ENCODE measurements at places on chromosomes 13 and 19.

DNA sequence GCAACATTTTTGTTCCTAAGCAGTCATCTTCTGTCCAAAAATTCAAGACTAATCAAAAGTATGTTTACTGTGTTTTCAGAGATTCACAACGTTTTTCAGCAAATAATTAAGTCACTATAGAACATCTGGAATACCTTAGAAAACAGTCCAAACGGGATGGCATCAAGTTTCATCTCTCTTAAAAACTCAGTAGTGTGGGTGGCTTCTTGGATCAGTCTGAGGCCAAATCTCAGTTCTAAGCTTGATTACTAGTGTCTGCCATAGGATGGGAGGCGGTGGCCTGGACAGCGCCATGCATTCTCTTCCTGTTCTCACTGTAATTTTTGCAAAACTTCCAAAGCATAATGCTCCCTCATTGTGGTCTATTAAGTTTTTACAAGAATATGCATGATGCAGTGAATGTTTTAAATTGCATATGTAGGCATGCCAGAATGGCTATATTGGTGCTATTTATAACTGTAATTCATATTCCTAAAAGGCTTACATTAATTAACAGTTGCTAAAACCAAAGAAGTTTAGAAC, 37.1 kb downstream of the ANKRD10 start:
- DNase-seq = no peak

- no peak for DNase-seq
These were observed 1697.2 kb upstream of the PCDH20 start for GRCh38 chr13:63112799-63113395.

GRCh38 chr13:57991041-57991440, 359.5 kb downstream of the PCDH17 start:
- no peak for DNase-seq

GRCh38 chr13:93183302-93183701, 43.3 kb upstream of the GPC6 start:
- no peak for DNase-seq

DNA sequence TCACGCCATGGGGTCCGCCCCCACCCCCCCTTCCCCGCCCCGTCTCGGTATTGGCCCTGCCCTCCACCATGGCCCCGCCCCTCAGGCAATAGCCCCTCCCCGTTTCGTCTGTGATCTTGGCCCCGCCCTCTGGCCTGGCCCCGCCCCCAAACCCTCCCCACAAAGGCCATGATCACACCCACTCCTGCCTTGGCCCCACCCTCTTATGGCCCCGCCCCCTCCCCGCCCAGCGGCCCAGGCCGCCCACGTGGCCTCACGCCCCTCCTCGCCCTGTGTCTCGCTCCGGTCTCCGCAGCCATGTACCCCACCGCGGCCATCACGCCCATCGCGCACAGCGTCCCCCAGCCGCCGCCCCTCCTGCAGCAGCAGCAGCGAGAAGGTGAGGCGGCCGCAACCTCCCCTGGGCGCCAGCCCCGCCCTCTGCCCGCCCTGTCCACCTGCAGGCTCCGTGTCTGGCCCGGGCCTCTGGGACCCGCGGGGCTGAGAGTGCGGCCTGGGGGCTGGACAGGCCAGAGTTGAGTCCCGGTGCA, 61.3 kb downstream of the CELF5 start:
- DNase-seq = no peak

- no peak for DNase-seq
These were observed 5.8 kb downstream of the CHAMP1 start for GRCh38 chr13:114320065-114320464.

- DNase-seq = no peak
These were observed 54.5 kb downstream of the USP12 start for GRCh38 chr13:27117158-27117557.

DNA sequence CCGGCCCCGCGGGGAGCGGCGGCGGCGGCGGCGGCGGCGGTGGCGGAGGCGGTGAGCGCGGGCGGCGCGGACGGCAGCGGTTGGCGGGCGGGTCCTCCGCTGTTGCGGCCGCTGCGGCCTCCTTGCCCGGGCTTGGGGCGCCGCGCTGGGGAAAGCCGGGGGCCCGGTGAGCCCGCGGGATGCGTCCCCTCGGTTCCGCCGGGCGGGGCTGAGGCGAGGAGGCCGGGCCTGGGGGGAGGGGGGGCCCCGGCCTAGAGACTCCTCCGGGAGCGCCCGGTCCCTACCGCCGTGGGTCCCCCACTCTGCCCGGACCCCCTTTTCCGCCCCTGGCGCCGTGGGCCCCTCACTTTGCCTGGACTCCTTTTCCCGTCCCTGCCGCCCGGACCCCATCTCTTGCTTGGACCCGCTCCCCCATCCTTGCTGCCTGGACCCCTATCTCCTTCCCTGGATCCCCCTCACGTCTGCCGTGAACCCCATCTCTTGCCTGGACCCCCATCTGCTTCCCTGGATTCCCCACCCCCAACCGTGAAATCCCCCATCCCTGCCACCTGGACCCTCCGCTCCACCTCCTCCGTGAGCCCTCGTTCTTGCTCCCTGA, 28.6 kb upstream of the NDUFS7 start:
- DNase-seq = no peak

DNA sequence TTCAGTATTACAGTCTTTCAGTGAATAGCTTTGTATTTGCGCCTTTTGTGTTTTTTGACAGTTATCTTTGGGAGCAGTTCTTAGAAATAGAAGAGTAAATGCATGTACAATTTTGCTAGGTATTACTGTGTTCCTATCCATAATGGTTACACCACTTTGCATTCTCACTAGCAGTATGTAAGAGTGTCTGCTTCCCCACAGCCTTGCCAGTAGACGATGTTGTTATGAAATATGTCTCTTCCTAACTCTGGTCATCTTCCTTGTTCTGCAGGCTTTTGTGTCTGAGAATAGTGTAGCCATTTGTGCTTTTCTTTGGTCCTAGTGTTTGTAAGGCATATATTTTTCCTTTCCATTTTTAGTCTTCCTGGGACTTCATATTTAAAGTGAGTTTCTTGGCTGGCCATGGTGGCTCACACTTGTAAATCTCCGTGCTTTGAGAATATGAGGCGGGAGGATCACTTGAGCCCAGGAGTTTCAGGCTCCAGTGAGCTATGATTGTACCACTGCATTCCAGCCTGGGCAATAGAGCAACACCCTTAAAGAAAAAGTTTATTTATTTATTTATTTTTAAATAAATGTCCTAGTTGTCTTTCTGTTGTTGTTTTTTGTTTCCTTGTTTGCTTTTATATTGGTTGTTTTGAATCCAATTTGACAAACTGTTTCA, 140.3 kb downstream of the PDS5B start:
- DNase-seq = no peak

GRCh38 chr13:95295026-95295425, 6.2 kb downstream of the ABCC4 start:
- no peak for DNase-seq

GRCh38 chr19:29431332-29431731, 94.5 kb upstream of the VSTM2B start:
- DNase-seq = no peak
